ENCODE measurements at places on chromosomes 13 and 19.

DNA sequence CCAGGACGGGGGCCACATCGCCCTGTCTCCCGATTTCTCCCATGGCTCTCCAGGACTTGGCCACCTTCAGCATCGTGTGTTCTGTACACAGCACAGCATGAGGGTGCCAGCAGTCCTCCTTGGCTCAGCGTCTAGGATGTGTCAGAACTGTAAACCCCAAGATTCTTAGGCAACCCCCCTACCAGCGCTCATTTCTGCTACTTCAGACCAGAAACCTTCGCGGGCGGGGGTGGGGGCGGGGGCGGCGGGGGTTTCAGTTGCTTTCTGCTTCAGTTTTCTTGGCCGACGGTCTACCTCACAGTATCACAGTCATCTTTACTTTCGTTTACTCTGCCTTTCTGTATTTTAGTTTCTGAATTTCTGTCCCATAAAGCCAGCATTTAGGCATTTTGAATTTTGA, 82.4 kb downstream of the GGACT start:
- no peak for DNase-seq

- DNase-seq, result peak; percentile 74
Measured at GRCh38 chr13:95530178-95530577, 22.3 kb upstream of the CLDN10 start.

DNA sequence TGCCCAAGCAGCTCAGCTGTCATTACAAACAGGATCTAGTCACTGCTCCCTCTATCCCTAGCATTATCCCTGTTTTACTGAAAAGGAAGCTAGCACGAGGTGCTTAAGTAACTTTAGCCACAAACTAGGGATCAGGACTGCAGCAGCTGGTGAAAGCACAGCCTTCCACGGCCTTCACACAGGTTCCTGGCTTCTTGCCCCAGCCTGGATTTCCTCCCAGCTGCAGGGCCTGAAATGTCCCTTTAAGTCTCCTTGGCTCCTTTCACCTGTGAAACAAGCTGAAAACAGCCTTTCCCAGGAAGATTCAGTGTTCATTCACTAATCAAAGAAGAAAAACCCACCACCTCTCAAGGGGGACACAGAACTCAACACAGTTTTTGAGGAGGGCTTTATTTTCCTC, 754.5 kb downstream of the DIAPH3 start:
- DNase-seq, result no peak

DNA sequence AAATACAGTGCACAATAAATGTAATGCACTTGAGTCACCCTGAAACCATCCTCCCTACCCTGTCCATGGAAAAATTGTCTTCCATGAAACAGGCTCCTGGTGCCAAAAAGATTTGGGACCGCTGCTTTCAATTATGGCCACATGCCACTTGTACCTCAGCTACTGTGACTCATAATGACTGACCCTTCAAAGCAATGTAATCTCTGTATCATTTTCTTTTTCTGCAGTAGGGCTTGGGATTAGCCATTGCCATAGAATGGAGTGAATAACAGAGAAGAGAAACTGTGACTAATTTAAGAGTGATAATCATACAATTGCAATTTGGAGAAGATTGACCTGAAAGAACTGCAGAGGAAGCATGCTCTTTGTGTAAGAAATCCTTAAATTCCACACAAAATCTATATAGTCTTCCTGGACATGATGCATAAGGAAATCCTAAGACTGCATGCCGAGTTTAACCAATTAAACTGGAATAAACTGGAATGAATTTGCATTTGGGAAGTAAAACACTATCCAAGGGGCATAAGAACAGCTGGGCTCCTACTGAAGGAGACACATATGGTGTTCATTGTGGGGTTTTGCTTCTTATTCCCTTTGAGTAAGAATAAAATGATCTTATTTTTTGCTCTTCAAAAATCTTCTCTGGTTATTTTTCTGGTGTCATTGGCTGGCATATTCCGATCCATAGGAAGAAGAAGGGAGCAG, 59.5 kb upstream of the SLC7A1 start:
- DNase-seq, result no peak

- DNase-seq, result no peak
Measured at GRCh38 chr13:46864941-46865340, 31.9 kb downstream of the HTR2A start.

Data from hematopoietic multipotent progenitor cell treated with erythropoietin and hydrocortisone succinate and interleukin-3 and kit ligand, for 4 days (in vitro differentiated cells).